ENCODE measurements at places on chromosomes 6 and 20. TPM values are rescaled to one million over a fixed set of nuclear protein-coding genes. Genes with fewer than 3 reads are reported as not detected.

SLC17A2 gene
- polyA plus RNA-seq: 0.72 TPM

RIN2 gene
- polyA plus RNA-seq: 38.5 TPM

TCF21 gene
- polyA plus RNA-seq: 199 TPM

PI16 gene
- polyA plus RNA-seq: 5.1 TPM

RSPH3 gene
- 15.8 TPM for polyA plus RNA-seq

FOXA2 gene
- polyA plus RNA-seq: 0.07 TPM

OR2J3 gene
- not detected for polyA plus RNA-seq
